Stimulated activated CD8-positive, alpha-beta memory T cell treated with anti-CD3 and anti-CD28 coated beads, Interleukin-4, amount 100 ng/mL, for 48 hours (primary cell): ENCODE measurements at places on chromosomes 4 and X.
A peak's percentile ranks its signal among the peaks of the same experiment; 100 is the strongest.

DNA sequence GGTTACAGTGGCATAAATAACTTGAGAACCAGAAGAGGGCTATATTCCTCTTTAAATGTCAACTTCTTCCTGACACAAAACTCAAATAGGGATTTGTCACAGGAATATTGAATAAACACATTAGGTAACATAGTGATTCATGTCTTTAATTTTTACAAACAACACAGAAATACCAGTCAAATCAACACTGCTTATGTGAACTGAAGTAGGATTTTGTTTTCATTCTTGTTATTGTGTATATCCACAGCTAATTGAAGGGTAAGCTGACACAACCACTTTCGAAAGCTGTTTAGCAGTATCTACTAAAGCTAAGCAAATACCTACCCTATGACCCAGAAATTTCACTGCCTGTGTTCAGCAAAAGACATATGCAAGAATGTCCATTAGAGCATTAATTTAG is 120.4 kb upstream of the EOLA2 start:
- no peak for DNase-seq

DNA sequence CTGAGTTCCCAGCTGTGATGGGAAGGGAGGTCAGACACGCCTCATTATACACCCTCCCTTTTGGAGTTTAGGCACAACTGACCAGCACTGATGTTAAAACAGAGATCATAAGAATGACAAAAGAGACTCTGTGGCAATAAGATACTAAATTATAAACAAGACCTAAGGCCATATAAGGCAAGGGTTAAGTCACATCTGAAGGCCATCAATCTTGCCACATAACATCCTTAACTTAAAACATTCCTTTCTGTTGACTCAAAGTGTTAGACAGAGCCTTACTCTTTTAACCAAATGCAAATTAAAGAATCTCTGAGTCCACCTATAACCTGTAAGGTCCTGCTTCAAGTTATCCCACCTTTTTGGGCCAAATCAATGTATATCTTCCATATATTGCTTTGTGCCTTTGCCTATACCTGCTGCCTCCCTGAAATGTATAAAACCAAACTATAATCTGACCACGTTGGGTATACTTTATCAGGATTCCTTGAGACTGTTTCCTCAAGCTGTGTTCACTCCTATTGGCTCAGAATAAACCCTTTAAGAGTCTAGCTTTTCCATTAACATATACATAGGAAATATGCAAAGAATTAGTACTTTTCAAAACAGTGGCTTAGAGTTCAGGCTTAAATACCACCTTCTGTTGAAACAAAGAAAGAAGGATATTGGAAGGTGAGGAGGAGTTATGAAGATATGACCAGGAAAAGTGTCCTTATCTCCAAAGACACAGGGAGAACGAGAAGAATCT is 214.4 kb upstream of the PPP1R2C start:
- DNase-seq = no peak

GRCh38 chr4:184102927-184103326 is 114.7 kb downstream of the ENPP6 start:
- DNase-seq = no peak

DNA sequence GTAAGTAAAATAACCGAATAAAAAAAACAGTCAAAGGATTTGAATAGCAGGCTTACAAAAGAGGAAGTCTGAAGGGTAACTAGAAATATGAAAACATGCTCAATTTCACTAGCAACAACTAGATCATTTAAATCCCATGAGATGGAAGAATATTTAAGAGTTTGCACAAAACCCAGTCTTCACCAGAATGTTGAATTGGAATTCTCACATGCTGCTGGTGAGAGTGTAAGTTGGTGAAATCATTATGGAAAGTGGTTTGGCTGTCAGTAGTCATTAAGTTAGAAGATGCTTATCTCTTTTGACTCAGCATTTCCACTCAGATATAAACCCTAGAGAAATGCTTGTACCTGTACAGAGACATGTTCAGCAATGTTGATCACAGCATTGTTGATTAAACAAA is 110.1 kb downstream of the PGRMC2 start:
- no peak for DNase-seq

DNA sequence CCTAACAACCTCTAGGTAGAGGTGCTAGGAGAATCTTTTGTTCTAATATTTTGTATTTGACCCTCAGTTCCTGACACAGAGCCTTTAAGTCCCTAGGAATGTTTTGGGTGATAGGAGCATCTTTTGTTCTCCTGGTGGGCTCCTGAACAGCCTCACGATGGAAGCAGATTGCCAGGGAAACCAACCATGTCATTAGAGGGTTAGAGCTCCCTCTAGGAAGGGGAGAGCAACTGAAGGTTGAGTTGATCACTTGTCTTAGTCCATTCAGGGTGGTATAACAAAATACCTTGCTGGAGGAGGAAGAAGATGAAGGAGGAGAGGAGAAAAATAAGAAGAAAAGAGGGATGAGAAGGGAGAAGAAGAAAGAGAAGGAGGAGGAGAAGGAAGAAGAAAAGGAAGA is 9.2 kb downstream of the VCX start:
- no peak for DNase-seq

DNA sequence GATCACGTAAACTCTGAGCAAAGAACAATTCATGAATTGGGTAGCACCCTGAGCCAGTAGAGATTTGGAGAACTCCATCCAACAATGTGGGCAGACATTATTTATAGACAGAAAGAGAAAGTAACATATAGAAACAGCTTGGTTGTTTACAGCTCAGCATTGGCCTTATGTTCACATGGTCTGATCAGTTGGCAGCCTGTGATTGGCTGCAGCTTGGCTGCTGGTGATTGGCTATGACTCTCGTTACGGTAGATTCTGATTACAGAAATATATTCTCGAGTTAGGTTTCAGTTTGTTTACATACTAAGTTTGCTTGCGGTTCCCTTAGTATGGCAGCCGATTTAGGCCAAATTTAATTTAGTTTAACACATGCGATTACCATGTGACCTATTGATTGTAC is 663.4 kb downstream of the RAPGEF2 start:
- no peak for DNase-seq

GRCh38 chrX:142233400-142233799 is 28.3 kb upstream of the MAGEC2 start:
- no peak for DNase-seq

GRCh38 chr4:160981083-160981482 is 1182.7 kb downstream of the FSTL5 start:
- no peak for DNase-seq

DNA sequence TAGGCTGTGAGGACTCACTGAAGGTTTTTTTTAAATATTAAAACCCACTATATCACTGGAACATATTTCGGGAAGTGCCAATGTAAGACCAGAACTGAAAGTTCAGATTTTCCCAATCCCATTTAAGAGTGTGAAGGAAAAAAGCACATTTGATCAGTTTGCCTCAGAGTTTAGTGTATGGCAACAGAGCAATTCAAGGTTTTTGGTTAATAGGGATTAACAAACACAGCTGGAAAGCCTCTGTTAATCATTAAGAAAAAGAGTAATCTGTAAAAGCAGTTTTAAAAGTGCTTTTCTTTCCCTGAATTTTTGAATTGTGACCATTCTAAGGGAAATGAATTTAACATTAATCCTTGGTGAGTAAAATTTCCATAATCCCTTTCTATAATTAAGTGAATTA is 60.4 kb downstream of the NPY5R start:
- DNase-seq = no peak

GRCh38 chr4:15776871-15777648 is 1.1 kb upstream of the CD38 start:
- no peak for DNase-seq

DNA sequence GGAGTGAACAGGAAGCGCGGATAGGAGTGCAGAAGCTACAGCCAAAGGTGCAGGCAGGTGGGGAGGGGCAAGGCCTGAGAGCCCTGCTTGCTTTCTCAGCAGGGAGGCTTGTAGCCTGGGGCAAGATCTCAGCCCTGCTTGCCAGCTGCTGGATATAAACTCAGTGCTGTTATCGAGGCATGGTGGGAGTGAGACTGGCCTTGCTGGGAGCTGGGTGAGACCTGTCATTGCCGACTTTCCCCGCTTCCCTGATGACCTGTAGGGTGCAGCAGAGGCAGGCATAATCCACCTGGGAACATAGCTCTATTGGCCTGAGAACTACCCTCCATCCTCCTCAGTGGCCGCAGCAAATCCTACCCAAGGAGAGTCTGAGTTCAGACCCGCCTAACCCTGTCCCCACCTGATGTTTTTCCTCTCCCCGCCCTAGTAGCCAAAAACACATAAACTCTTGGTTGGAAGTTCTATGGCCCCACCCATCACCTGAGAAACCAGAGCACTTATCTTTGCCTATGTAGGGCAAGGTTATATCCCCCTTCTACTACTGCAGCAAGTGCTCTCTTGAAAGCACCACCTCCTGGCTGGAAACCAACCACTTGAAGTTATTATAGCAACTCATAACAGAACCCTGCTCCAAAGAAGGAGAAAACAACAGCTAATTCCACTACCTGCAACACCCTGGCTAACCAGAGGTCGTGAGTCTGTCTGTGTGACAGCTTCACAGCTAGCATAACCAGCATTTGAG is 80.7 kb downstream of the FHIP1A start:
- no peak for DNase-seq

DNA sequence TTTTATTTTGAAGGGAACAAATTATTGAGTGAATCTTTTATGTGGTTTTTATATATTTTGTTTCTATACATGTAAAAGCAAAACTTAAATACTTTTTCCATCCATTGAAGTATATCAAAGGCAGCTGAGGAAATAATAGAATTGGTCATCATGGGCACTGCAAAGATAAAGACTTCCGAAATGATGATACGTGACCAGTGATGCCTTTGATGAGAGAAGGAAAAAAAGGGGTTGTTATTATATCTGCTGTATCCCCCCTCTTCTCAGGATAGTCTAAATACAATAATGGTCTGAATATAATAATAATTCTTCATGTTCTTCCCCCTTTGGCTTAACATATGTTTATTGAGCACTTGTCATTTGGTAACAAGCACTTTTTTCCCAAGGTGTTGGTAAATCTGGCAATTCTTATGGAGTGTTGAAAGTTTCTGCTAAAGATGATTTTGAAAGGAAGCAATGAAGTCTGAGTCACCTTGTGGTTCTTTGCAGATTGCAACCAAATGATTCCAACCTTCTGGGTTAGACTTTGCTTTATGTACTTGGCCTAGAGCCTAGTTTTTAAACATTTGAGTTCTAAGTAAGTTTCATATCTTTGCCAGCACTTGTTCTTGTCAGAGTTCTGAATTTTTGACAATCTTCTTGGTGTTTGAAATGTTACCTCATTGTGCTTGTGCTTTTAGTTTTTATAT is 60.8 kb downstream of the USP9X start:
- DNase-seq = no peak

DNA sequence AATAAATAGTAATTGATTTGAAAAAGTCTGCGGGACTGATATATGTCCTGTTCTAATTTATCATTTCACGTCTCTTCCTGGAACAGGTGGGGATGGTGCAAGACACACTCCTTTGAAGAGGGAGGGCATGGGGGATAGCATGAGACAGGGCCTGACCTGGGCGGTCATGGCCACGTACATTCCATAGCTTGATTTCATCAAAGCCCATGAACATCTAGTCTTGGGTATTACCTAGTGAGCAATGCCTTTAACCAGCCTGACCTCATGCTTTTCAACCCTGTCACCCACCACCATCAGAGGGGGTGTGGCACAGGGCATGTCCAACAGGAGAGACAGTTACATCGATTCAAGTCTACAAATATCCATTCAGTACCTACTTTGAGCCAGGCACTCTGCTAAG is 52.3 kb upstream of the HOPX start:
- DNase-seq = no peak

GRCh38 chr4:142549248-142549647 is 296.9 kb downstream of the INPP4B start:
- DNase-seq = no peak

- no peak for DNase-seq
Observed at GRCh38 chr4:121306931-121307330, 73.9 kb downstream of the QRFPR start.

DNA sequence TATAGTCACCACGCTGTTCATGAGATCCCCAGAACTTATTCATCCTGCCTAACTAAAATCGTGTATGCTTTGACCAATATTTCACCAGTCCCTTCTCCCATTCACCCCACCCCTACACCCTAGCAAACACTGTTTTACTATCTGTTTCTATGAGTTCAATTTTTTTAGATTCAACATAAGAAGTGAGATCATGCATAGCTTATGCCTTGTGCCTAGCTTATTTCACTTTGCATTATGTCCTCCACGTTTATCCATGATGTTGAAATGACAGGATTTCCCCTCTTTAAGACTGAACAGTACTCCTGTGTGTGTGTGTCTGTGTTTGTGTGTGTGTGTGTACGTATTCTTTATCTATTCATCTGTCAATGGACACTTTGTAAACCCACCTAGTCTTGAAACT is 16.8 kb downstream of the ANXA5 start:
- DNase-seq = no peak

- no peak for DNase-seq
Observed at GRCh38 chr4:139920486-139921002, 233.4 kb downstream of the MAML3 start.

DNA sequence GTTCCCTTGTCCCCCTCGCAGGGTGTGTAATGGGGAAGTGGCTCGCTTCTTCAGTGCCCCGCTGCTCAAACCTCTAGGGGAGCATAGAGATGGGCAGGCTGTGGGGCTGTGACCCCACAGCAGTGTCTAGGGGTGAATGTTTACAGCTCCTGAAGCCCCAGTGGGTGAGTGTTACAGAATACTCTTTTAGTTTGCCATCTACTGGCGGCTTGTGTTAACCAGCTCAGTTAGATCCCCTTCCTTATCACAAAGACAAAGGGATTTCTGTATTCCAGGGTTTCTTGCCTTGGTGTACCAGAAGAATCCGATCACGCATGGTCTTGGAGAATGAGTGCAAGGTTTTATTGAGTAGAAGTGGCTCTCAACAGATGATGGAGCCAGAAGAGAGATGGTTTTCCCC is 108.1 kb upstream of the IQCM start:
- DNase-seq = no peak

- DNase-seq = no peak
Observed at GRCh38 chr4:184645904-184646610, 3.2 kb downstream of the CASP3 start.

- DNase-seq = no peak
Observed at GRCh38 chr4:77124576-77124975, 32.4 kb upstream of the CCNG2 start.

DNA sequence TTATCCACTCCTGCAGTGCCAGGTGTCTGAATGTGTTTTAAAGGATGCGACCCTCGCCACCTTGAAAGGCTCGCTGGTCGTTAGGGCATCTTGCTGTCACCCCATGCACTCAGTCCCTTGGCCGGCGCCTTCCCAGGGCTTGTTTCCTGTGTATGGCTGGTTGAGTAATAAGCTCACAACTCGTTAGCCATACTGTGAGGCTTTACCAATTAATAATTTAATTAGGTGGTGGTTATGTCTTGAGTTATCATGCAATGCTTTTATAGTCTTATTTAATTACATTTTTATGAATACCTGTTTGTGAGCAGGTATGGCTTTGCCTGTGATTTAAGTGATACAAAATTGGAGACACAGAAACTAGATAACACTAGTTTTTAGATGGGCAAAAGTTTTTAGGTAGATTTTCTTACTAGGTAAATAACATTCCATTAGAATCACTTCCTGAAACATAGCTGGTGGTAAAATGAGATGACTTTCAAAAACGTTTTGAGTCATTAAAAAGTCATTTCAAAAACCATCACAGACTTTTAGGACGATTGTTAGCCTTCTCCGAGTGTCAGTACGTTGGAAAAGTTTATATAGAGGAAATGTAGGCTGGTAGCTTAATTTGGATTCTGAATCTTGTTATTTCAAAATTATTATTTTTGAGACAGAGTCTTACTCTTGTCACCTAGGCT is 18.2 kb downstream of the PTTG2 start:
- peak; percentile 57 for DNase-seq
